Stimulated activated CD4-positive, alpha-beta T cell treated with anti-CD3 and anti-CD28 coated beads, Interleukin-12 subunit alpha, Interleukin-12 subunit beta, amount 100 ng/mL, for 48 hours (primary cell): ENCODE measurements at places on chromosomes 2 and 18.

DNA sequence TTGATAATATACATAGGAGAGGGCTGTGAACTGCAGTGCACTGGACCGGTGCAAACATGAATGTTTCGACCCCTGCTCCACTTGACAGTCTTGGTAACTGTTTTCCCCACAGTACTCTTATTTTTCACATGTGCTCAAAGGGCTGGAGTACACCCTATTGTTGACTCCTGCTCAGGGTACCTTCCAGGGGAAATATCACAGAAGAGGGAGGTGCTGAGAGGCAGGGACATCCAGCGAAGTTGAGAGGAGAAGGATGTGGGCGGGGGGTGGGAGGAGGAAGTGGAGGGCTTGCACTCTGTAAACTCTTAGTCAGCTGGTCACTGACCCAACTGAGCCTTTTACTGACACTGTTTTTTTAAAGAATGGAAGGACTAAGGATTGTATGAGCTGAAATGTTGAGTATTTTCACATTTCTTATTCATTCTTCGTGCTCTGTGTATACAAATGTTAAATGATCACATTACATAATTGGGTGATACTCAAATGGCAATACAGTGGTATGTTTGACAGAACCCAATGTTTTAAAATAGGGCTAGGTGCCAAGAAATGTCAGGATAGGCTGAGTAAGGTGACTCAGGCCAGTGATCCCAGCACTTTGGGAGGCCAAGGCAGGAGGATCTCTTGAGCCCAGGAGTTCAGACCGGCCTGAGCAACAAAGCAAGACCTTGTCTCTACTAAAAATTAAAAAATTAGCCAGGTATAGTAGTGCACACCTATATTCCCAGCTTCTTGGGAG, 10.0 kb downstream of the INPP4A start:
- DNase-seq: no peak

DNA sequence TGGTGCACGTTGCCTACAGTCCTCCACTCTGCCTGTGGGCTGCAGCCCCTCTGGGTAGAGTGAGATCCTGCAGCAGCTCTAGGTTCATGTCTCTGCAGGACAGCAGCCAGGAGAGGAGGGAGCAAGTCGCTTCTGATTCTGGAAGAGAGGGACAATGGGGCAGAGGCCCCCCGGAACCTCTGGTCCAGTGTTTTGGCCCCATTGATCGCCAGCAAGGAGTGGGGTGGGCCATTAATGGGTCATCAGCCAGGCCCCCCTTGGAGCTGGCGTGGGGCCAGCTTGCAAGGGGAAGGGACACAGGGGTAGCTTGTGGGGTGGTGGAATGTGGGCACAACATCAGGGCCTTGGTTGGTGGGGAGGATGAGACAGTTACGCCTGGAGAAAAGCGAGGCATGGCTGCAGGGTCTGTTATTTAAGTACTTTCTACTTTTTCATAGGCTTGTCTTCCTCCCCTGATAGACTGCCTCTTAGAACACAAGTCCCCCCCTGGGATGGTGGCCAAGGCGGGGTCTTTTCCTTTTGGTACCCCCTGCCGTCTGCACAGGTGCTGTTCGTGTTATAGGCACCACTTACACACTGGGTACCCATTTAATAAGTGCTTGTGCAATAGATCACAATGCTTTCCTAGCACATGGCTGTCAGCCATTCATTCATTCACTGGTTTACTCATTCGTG, 44.6 kb downstream of the INHBB start:
- no peak for DNase-seq

GRCh38 chr18:24054130-24054529, 39.6 kb downstream of the TTC39C start:
- no peak for DNase-seq

- DNase-seq: no peak
Measured at GRCh38 chr18:79614211-79614955, 65.2 kb upstream of the CTDP1 start.

DNA sequence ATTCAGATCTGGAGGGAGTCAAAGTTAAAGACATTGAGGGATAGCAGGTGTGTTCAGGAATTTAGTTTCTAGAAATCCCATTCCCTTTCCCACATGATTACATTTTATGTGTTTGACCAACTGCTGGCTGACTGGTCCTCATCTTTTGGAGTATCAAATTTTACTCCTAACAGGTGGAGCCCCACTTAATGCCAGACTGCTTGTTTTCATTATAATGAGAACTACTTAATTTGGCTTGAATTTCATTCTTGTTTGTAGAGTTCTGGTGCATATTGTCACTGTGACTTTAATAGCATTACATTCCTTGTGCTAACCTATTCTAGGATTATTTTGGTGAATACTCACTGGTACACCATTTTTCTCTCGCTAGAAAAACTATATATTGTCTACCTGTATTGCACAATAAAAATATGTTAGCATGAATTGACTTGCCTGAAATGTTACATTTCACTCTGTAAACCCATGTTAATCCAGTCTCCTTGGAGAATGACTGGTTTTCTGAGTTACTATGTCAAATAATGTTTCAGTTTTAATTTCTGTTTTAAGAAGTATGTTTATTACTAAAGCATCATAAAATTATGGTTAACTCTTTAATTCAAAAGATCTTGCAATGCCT, 98.2 kb downstream of the TANC1 start:
- DNase-seq: no peak

DNA sequence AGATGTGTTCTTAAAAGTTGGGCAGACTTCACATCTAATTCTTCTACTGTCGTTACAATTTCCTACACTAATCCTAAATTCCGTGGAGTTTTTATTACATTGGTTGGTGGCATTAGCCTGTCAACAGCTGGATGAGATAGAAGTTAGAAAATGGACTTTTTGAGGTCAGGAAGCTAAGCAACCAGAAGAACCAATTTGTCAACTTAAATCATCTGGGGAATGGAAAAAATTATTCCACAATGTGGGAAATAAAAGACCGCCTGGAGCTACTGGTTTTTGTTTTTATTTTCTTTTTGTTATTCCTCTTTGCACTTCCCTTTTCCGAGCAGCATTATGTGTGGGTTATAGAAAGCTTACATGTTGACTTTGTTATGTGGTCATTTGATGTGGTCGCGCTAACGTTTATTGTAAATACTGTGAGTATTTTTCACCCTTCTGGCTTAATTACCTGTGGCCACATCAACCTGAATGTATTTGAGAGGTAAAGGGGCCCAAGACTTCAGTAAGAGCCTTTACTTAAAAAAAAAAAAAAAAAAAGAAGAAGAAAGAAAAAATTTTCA, 75.3 kb downstream of the PTPRM start:
- no peak for DNase-seq

- no peak for DNase-seq
Measured at GRCh38 chr2:95208106-95208505, 785 bp downstream of the ZNF892 start.

GRCh38 chr2:34729845-34730244, 1130.7 kb upstream of the FAM98A start:
- no peak for DNase-seq

DNA sequence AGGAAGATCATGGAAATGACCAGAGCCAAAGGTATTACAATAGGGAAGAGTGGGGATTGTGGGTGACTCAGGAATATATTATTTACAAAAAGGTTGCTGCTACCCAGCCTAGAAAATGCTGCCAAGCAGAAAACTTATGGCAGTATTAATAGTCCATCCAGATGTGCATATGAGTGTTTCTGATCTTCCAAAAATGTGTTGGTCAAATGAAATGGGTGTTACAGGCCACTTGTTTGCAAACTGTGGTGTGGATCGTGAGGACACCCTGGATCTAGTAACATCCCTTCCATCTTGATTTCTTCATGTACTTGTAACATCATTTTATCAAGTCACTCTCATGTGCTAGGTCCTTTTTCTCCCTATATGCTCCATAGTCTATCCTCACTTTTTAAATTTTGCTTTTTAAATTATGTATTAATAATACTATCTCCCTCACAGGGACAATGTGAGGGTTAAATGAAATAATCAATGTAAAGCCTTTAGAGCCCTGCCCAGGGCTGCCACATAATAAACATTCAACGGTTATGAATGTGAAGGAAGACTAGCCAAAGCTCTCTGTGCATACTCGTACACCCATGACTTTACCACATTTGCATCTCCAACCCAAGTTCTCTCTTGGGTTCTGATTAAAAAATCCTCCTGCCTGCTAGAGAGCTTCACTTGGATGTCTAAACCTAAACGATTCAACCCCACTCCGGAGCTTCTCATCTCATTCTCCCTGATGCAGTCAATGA, 18.5 kb downstream of the CD226 start:
- DNase-seq: no peak

DNA sequence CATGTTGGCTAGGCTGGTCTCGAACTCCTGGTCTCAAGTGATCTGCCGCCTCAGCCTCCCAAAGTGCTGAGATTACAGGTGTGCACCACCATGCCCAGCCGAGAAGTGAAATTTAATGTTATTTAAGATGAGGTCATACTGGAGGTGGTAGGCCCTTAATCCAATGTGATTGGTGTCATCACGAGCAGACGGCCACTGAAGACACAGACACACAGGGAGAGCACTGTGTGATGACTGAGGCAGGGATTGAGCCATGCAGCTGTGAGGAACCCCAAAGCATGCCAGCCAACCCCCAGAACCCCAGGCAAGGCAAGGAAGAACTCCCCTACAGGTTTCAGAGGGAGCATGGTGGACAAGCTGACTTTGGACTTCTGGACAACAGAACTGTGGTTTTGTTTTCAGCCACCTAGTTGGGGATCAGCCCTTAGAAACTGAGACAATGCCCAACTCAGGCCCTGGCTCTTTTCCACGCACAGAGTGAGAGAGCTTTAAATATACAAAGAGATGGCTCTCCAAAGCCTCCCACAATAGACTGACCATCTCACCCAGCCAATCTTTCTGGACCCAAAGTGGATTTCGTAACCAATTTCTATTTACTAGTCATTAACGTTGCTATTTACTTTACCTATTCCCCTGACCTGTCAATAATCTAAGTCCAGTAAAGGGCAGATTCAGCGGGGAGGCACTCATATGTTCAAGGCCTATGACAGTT, 34.2 kb downstream of the TBC1D8 start:
- no peak for DNase-seq

DNA sequence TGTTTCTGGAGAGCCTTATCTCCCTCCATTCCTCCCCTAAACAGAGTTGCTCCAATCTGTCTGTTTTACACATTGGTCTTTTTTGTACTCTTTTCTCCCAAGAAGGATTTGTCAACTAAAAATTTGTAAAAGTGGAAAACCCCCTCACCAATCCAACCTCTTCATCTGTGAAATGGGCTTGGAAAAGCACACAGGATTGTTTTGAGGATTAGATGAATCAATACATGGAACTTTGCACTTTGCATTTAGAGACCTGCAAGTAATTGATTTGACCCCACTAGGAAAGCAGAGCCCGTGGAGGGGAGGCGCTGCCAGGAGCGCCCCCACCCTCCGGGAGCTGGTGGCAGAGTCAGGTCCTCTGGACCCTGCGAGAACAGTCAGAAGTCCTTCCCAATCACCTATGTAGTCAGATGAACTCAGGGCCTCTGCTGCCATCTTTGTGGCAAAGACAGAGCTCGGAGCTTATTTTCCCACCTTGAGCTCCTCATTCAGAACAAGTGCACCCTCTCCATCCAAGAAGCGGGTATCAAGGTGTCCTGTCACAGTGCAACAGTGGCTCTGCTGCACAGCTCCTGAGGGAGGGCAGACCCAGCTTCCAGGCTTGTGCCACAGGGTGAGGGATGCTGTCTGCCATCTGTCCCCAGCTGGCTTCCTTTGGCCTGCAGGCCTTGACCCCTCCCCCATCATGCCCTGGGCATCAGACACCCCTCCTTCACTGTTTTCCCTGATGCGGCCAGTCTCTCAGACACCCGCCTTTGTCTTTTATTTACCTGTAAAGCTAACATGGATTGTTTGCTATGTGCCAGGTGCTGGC, 1.7 kb upstream of the TMEM185B start:
- DNase-seq: no peak

- DNase-seq: no peak
Measured at GRCh38 chr18:8339952-8340351, 269.3 kb upstream of the RAB12 start.

DNA sequence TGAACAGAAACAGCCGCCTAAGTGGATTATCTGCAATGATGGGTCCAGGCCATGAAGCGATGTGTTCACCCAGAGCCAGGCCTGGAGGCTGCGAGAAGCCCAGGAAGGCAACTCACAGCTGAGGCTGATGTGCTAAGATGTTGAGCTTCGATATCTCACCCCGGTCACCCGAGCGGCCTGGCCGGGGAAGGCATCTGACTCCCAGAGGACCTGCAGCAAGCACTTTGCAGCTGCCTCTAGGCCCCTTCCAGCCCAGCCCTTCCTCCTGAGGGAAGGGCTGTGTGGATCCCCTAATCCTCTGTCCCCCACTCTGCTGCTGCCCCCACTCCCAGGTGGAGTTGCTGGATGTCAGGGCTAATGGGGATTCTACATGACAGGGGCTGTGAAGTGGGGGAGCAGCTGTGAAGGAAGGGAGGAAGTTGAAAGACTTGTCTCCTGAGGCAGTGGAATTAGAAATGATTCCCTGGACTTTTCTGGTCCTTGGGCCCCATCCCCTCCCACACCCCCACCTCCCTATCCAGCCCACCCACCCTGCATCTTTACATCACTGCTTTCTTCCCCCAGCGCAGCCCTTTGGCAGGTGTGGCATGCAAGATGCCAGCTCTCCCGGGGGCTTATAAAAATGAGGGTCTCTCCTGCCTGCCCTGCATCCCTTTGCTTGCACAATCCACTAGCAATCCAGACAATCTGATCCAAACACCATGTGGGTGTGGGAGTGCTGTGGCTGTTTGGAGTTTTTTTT, 4.3 kb downstream of the ATP6V1B1 start:
- no peak for DNase-seq

- DNase-seq: no peak
Measured at GRCh38 chr2:151482171-151482725, 72.5 kb downstream of the RIF1 start.

DNA sequence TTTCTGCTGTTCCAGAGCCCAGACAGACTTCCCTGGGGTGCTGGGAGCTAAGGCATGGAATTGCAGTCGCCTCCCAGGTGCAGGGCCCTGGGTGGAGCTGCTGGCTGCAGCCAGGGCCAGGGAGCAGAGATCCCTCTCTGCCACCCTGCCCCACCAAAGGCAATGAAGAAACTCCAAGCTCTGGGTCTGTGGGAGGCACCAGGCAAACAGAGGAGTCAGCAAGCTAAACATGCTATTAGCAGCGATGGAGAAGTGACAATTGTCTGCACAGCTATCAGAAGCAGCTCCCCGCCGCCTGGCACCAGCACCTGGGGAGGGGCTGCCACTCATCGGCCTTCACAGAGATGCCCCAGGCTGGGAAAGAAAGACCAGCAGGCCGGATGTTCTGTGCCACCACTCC, 28.0 kb upstream of the COX5B start:
- no peak for DNase-seq

DNA sequence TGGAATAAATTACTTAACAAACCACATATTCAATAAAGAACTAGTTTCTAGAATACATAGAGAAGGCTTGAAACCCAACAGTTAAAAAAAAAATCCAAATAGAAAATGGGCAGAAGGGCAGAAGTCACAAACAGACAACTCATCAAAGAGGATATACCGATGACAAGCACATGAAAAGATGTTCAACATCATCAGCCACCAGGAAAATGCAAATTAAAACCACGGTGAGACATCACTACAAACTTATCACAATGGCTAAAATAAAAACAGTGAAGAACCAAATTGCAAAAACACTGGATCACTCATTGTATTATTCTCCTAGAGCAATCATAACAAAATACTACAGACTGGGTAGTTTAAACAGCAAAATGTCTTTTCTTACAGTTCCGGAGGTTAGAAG, 14.5 kb downstream of the SESTD1 start:
- no peak for DNase-seq

GRCh38 chr2:65922030-65922429, 489.6 kb upstream of the SPRED2 start:
- no peak for DNase-seq

GRCh38 chr2:210459880-210460279, 16.7 kb downstream of the LANCL1 start:
- DNase-seq: no peak

GRCh38 chr2:208798698-208799097, 392.1 kb downstream of the PTH2R start:
- DNase-seq: no peak
